Activated T-cell treated with anti-CD3 and anti-CD28 coated beads, Interleukin-2, amount 50 U/mL, for 72 hours (primary cell): ENCODE measurements at places on chromosomes 5 and 9. TPM values are rescaled to one million over a fixed set of nuclear protein-coding genes. Genes with fewer than 3 reads are reported as not detected.

DNA sequence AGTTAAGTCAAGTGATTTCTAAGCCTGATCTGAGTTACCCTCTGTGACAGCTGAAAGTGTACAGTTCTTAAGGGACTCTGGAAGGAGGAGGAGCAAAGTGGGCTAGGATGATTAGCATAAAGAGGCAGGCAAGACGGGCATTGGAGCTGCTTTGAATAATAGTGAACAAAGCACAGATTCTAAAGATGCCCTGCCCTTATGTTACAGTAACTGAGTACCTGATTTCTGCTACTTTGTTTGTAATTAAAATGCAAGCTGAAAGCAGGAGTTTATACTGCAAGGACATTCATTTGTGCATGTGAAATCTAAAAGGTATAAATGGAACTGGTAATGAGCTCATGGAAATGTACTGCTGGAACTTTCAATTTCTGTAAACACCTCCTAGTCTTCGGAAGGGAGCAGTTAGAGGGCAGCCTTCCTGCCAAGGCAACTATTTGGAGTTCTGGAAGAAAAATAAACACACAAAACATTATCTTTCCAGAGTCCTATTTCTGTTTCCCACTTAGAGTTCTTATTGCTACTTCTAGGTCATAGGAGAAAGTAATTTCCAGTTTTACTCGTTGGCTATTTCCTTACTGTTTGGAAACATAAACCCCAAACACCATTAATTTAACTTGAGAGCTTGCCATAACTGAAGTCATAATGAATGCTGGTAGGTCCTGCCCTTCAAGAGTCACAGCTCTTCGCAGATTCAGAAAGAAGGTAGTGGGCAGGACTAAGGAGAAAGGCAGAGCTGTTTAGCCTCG, at the start of gene RANBP3L:
RANBP3L (minus strand) TSS at position 45 of the 746 bp plus-strand sequence. CDS start 486 bp downstream, outside the sequence.
- DNase-seq = no peak
- no peaks in the 10 kb centered on the region for H3K36me3 ChIP-seq
- H3K4me1 ChIP-seq = peaks cover 18% of the 10 kb centered on the region
- H3K27me3 ChIP-seq = no peaks in the 10 kb centered on the region
- H3K4me3 ChIP-seq = peak within 1 kb of the TSS; percentile 15

Gene FIBCD1
- total RNA-seq = not detected

Gene CD274
- 36.3 TPM for total RNA-seq

Gene PCDHGA3
- total RNA-seq = 0.12 TPM

DNA sequence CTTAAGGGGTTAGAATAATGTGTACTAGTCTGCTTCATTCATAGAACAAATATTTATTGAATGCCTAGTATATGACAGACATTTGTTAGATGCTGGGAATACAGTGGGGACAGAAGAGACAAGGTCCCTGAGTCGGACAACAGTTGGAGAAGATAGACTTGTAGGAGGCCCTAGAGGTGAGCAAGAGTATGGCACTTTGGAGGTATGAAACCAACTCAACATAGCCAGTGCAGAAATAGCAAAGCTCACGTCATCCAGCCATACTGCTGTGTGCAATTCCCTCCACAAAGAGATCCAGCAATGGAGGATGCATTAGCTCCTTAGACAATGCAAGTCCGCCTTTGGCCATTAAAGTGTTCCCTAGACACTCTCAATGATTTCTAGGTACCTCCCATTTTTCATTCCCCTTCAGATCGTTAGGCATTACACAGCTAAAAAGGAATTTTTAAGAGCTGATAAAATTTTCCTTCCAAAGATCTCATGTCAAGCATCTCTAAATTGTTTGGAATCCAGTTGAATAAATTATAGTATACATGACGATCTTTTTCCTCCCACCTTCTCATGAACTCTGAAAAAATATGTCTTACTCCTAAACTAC, 1949.6 kb upstream of the WWC1 start:
- H3K27me3 ChIP-seq = no peaks in the 10 kb centered on the region
- no peaks in the 10 kb centered on the region for H3K4me1 ChIP-seq
- H3K4me3 ChIP-seq = no peak overlapping the region
- DNase-seq = no peak
- peaks cover 3% of the 10 kb centered on the region for H3K36me3 ChIP-seq
